ENCODE measurements at places on chromosomes 16 and 17.

DNA sequence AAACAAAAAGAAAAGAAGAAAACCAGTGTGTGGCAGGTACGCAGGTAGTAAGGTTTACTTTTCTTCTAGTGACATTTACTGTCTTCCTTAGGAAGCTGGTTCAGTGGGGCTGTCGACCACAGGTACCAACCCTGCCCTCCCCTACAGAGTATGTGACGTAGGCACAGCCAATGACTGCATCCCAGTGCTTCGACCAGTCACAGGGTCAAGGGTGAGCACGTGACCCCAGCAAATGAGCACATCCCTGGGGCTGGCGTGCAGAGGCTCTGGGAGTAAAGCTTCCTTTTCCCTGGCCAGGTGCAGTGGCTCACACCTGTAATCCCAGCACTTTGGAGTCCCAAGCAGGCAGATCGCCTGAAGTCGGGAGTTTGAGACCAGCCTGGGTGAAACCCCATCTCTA, 38.9 kb upstream of the PLCG2 start:
- no peak for DNase-seq

DNA sequence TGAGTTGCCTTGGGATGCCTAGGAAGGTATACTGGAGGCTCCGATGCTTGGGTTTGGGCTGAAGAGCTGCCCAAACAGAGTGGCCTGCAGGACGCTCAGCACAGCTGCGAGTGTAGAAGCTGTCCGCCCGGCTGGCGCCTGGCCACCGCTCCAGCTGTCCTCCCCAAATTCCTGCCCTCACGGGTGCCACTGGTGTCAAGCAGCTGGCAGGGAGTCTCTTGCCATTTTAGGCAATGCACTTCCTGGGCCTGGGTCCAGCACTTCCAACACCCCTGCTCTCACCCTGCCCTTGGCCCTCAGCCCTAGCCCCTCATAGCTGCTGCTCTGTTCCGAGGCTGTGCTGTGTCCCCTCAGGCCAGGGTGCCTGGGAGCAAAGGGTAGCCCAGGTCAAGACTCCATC, 5.2 kb upstream of the PKMYT1 start:
- DNase-seq = no peak

GRCh38 chr17:17122781-17123483, 80.7 kb downstream of the MPRIP start:
- DNase-seq = peak; percentile 80

DNA sequence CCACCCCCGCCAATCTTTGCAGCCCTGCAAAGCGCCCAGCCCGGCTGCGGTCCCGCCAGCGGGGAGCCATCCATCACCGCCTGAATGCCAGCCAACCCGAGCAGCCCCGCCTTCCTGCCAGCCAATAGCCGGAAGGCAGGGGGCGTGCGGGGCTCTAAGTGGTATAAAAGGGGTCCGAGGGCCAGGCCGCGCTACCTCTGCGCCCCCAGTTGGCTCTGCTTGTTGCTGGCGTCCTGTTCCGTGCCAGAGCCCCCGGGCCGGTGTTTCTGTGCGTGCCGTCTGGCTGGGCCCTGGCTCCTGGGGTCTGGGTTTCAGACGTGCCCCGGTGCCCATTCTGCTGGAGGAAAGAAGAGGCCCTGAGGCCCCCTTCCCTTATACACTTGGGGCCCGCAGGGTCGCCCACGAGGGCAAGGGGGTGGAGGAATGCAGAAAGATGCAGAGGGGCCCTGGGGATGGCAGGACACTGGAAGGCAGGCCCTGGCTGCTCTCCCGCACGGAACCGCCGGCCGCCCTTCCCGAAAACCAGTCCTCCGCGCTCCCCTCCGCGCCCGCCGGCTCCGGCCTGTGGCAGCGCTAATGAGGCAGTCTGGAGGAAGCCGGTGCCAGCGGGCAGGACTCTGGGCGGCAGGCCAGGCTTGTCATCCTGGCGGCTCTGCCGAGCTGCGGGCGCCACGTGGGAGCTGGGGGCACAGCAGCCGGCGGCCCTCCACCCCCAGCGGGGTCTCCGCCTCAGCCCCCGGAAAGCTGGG, 14.0 kb downstream of the COPZ2 start:
- DNase-seq = peak; percentile 59

DNA sequence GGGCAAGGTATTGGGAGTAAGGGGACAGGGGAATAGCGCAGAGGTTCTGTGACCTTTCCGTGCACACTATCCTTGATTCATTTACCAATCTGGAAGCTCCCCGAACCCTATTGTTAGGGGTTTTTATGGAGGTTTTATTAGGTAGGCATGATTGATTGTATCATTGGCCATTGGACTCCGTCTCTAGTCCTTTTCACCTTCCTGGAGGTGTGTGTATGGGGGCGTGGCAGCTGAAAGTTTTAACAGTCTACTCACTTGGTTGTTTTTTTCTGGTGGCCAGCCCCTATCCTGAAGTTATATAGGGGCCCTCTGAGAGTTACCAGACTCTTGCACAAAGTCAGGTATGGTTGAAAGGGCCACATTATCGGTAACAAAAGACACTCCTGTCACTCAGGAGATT, 23.0 kb downstream of the MAP2K4 start:
- no peak for DNase-seq

- no peak for DNase-seq
These were observed 47.2 kb downstream of the HOXB1 start for GRCh38 chr17:48483471-48484131.

GRCh38 chr17:65294181-65294719, 157.1 kb downstream of the RGS9 start:
- DNase-seq = no peak

DNA sequence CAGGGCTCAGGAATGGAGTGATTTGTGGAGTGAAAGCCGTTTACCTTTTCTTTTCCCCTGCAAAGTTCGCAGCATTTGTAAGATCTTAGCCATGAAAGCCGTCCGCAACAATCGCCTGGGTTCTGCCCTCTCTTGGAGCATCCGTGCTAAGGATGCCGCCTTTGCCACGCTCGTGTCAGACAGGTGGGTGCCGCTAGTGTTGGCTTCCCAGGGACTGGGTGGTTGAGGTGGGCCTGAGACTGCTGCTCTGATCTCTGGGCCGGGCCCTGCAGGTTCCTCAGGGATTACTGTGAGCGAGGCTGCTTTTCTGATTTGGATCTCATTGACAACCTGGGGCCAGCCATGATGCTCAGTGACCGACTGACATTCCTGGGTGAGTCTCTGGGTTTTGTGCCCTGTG, 27.3 kb downstream of the NUP85 start:
- no peak for DNase-seq

DNA sequence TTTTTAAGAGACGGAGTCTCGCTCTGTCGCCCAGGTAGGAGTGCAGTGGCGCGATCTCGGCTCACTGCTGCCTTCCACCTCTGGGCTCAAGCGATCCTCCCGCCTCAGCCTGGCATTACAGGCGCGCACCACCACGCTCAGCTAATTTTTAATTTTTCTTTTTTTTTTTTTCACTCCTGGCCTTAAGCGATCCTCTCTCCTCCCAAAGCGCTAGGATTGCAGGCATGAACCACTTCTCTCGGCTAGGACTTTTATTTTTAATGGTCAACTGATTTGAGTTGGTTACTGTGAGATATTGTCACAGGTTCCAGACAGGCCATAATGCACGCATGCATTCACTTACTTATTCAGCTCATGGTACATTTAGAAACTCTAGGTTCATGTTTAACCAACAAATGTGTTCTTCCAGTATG, 888 bp downstream of the PIGW start:
- DNase-seq = no peak

- no peak for DNase-seq
These were observed 443.0 kb downstream of the WWOX start for GRCh38 chr16:78542419-78542818.

- DNase-seq = no peak
These were observed 30.5 kb downstream of the TMEM98 start for GRCh38 chr17:32958418-32958817.

GRCh38 chr17:68519911-68520310, 7.7 kb downstream of the PRKAR1A start:
- DNase-seq = no peak

DNA sequence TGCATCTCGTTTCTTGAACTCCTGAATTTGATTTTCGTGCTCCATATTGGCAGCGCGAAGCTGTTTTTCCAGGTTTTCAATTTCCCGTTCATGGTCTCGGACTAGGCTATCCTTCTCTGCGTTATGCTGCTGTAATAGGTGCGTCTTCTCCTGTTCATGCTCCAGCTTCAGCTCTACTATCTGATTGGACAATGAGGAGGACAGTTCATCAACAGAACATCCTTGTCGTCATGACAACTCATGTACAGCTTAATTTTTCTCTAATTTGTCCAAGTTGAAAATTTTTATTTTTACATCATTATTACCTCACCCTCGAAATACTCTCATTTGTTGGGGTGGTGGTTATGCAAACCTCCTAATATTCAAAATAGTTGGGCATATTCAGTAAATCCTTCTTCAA, 289.8 kb downstream of the CEP112 start:
- DNase-seq = no peak

DNA sequence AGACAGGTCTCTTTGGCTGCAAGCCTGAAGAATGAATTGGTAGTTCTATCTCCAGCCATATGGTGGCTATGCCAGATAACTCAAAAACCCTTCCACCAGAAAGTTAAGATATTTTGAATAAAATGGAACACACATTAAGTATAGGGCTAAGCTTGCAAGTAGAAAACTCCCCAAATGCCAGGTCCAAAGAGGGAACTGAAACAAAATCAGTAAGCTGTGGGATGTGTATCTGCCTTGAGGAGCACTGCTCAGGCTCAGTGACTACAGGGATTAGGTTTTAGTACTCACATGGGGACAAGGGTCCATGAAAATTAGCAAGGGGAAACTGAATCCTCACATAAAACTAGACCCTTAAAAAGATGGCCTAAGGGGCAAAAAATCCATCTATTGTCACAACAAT, 115.7 kb upstream of the PMFBP1 start:
- no peak for DNase-seq

- no peak for DNase-seq
These were observed 47.0 kb downstream of the SMURF2 start for GRCh38 chr17:64615028-64615677.

DNA sequence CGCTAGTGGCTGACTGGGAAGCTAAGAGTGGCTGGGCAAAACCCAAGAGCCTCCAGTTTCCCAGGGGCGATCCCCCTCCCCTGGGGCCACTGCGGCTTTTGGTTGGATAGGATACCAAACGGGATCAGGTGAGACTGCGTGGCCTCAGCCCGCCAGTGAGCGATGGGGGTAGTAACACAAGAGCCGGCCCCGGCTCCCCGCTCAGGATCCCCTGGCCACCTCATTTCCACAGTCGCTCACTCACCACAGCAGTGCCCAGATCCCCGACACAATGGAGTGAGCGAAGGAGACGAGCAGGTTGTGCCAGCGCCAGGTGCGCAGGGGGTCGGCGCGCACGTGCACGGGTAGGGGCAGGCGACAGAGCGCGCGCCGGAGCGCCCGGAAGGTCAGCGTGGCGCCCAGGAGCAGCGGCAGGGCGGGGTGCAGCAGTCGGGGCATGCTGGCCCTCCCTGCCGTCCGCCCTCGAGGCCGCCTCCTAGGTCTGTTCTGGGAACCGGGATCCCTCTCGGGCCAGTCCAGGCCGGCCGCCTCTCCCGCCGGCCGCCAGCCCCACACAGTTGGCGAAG, 290 bp downstream of the TLCD1 start:
- peak; percentile 96 for DNase-seq

- DNase-seq = no peak
These were observed 98.5 kb downstream of the METRNL start for GRCh38 chr17:83177611-83178532.

- no peak for DNase-seq
These were observed 92.1 kb downstream of the RAP1GAP2 start for GRCh38 chr17:2888326-2888725.

GRCh38 chr16:81384006-81384405, 60.6 kb upstream of the CMIP start:
- DNase-seq = no peak

DNA sequence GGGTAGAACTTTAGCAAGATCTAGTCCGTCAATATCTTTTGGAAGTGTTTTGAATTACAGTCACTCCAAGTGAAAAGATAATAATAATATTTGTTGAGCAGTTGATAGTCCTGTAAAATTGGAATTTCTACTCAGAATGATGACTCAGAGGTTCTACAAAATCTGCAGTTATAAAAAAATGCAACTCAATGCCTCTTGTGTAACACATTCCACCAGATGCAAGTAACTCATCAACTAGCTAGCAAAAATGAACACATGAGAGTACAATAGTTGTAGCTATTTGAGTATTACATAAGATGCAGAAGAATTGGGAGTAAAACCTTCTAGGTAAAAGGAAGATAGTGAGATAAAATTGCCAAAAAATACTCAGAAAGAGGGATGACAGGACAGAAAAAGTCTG, 177.2 kb downstream of the CDH8 start:
- no peak for DNase-seq

GRCh38 chr17:81271226-81271625, 23.9 kb downstream of the SLC38A10 start:
- no peak for DNase-seq

- DNase-seq = no peak
These were observed 45.8 kb downstream of the RND2 start for GRCh38 chr17:43070872-43071271.

DNA sequence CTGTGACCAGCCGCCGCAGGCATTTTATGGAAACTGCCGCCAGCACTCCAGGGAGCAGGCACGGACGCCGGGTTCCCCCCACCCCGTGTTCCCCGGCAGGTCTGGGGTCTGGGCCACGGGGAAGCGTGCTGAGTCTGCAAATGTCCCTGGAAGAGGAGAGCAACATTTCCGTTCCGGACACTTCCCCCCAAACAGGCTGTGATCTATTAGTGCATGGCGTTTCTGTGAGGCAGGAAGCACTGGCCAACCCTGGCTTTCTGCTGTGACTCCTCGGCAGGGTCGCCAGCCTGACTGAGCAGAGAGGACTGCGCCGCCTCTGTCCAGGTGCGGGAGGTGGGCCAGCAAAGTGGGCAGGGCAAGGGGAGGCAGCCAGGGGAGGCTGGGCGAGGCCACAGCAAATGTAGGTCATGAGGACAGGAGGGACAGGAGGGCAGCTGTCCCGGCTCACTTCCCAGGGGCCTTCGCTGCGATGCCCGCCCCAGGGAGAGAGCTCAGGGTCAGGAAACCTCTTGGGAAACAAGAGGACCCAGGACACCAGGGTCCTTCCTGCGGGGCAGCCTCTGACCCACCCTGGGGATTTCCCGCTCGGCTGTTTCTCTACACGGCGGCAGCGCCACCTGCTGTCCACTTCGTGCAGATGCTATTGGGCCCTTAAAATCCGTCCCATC, 9.5 kb downstream of the FOXF1 start:
- peak; percentile 18 for DNase-seq

GRCh38 chr16:14476183-14476582, 153.9 kb downstream of the PARN start:
- no peak for DNase-seq

GRCh38 chr16:25311950-25312349, 54.3 kb upstream of the ZKSCAN2 start:
- no peak for DNase-seq

- DNase-seq = no peak
These were observed 3.0 kb downstream of the PAQR4 start for GRCh38 chr16:2971985-2972784.

Measured in NCI-H526 treated with DMSO at 0.1 percent for 48 hours (cell line).